Sigmoid colon (tissue), 7 donors: ENCODE measurements at places on chromosomes 5 and 9. TPM values are rescaled to one million over a fixed set of nuclear protein-coding genes. Genes with fewer than 3 reads are reported as not detected.

CCNI2 gene
- 5.3 TPM for polyA plus RNA-seq

ECM2 gene
- 1.7 TPM for polyA plus RNA-seq

CD14 gene
- polyA plus RNA-seq = 178 TPM

FGF1 gene
- 0.60 TPM for polyA plus RNA-seq

TUSC1 gene
- 16.2 TPM for polyA plus RNA-seq

DCTN3 gene
- 86.7 TPM for polyA plus RNA-seq

BARHL1 gene
- polyA plus RNA-seq = not detected

ADAMTS19 gene
- polyA plus RNA-seq = 0.16 TPM

IL4 gene
- not detected for polyA plus RNA-seq

LOX gene
- not detected for polyA plus RNA-seq

CARTPT gene
- polyA plus RNA-seq = 4.4 TPM

INSL4 gene
- not detected for polyA plus RNA-seq

ADAMTS2 gene
- 5.9 TPM for polyA plus RNA-seq

BTNL9 gene
- 5.0 TPM for polyA plus RNA-seq

SLC6A19 gene
- 0.92 TPM for polyA plus RNA-seq

HRCT1 gene
- polyA plus RNA-seq = 12.7 TPM

OGN gene
- polyA plus RNA-seq = 10.8 TPM

CTXN3 gene
- polyA plus RNA-seq = not detected

NMUR2 gene
- not detected for polyA plus RNA-seq

ALDH1A1 gene
- polyA plus RNA-seq = 52.6 TPM

GABRA6 gene
- polyA plus RNA-seq = not detected

FAM221B gene
- not detected for polyA plus RNA-seq

MRPS30 gene
- polyA plus RNA-seq = 19.8 TPM

MZB1 gene
- polyA plus RNA-seq = 3.9 TPM

PAEP gene
- not detected for polyA plus RNA-seq

SLC6A18 gene
- 0.07 TPM for polyA plus RNA-seq

SPINK7 gene
- polyA plus RNA-seq = not detected

SELENOP gene
- polyA plus RNA-seq = 1,116 TPM

TMEM252 gene
- not detected for polyA plus RNA-seq

SLC34A1 gene
- polyA plus RNA-seq = 0.04 TPM

SAXO1 gene
- not detected for polyA plus RNA-seq

TAF1L gene
- polyA plus RNA-seq = not detected

RASGRF2 gene
- 1.9 TPM for polyA plus RNA-seq

SVEP1 gene
- 0.23 TPM for polyA plus RNA-seq

ENTREP1 gene
- polyA plus RNA-seq = not detected

TTC33 gene
- 10.2 TPM for polyA plus RNA-seq

STK32A gene
- polyA plus RNA-seq = 0.50 TPM

SLC6A7 gene
- polyA plus RNA-seq = 10.8 TPM

S100Z gene
- polyA plus RNA-seq = 0.69 TPM
